GM06990 (cell line): ENCODE measurements at places on chromosomes 5 and 9.
A peak's percentile ranks its signal among the peaks of the same experiment; 100 is the strongest.

GRCh38 chr9:128149951-128150593, 819 bp downstream of the LCN2 start:
- no peak for DNase-seq

- no peak for DNase-seq
Observed at GRCh38 chr9:12798066-12798770, 23.4 kb downstream of the LURAP1L start.

DNA sequence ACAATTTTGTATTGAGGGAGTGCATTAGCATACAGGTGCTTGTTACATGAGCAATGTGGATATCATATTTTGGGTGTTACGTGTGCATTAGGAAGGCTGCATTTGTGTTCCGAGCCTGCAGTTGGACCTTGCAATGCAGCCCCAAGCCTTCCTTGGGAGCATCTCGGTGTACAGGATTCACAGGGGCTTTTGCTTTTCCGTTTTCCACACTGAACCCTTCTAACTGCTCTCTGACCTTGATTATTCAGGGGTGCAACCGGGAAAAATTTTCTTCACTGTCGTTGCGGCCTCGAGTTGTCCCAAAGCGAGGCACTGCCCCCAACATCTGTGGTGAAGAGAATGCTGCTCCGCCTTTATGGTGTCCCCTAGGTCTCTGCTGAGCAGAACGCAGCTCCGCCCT, 80.1 kb upstream of the PLEKHG4B start:
- peak; percentile 18 for DNase-seq

DNA sequence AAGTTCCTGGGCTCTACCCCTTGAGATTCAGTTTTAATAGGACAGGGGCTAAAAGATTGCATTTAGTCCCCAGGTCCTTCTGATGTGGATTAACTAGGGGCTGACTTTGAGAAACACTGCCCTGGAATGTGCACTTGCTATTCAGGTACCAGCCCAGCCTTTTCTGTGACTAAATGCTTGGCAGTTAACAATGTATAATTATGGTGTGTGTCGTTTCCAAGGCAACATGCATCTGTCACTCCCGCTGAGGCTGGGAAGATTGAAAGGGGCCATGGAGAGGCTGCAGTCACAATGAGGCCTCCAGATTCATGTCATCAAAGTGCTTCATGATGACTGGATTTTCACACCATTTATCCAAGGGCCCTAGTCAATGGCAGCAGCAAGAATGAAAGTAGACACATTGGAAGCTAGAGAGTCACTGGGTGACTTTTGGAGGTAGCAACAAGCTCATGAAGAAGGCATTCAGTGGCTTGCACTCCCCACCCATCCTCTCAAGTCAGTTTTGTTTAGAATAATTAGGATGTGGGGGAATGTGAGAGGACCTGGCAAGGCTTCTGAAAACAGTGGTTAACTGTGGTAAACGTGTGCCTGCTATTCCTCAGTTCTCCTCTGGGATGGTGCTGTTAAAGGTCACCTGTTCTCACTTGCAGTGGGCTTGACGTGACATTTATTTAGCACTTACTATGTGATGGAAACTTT, 28.3 kb downstream of the RAI14 start:
- no peak for DNase-seq

- no peak for DNase-seq
Observed at GRCh38 chr9:22238809-22239684, 207.6 kb upstream of the DMRTA1 start.

- DNase-seq: no peak
Observed at GRCh38 chr5:4348919-4349318, 753.3 kb downstream of the IRX1 start.

- DNase-seq: no peak
Observed at GRCh38 chr5:107329850-107330249, 340.9 kb downstream of the EFNA5 start.
